T47D (cell line): ENCODE measurements at places on chromosomes 5 and 9.
A peak's percentile ranks its signal among the peaks of the same experiment; 100 is the strongest.

- no peak for DNase-seq
Observed at GRCh38 chr9:98084396-98084795, 27.9 kb downstream of the NANS start.

DNA sequence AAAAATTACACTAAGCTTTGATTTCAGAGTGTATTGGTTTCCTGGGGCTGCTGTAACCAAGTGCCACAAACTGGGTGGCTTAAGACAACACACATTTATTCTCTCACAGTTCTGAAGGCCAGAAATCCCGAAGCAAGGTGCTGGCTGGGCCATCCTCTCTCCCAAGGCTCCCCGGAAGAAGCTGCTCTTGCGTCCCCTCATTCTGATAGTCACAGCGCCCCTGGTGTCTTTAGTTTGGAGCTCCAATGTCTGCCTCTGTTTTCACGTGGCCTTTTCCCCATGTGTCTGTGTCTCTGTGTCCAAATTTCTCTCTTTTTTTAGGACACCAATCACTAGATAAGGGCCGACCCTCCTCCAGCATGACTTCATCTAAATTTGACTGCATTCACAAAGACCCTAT lies 56.7 kb downstream of the ROPN1L start:
- DNase-seq: no peak

GRCh38 chr5:6504677-6505415 lies 56.2 kb downstream of the UBE2QL1 start:
- DNase-seq: no peak

DNA sequence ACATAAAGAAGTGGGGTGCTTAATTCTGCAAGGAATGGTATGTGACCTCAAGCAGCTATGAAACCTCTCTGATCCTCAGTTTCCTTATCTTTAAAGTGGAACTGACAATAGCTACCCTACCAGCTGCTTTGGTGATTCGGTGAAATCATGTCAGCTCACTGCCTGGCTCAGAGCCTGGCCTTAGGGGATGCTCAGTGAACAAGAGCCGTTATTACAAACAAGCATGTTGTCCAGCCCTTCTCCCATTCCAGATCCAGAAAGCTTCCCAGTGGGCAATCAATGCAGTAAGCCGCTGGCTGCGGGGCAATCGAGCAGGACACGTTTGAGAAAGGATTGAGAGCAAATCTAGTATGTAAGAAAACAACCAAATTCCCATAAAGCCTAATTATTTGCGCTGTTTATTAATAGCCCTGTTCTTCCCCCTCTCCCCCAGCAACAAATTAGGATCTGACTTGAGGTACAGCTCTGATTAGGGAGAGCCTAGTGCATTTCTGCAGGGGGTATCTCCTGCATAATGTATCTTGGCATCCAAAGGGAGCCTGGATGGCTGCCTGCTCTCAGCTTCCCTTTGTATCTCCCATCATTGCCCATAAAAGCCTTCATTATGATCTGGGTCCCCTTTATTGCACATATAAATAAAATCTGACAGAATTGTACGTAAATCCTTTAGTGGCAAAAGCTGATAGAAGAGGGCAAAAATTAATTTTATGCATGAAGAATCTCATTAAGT lies 371.4 kb downstream of the TMEM232 start:
- DNase-seq: no peak

DNA sequence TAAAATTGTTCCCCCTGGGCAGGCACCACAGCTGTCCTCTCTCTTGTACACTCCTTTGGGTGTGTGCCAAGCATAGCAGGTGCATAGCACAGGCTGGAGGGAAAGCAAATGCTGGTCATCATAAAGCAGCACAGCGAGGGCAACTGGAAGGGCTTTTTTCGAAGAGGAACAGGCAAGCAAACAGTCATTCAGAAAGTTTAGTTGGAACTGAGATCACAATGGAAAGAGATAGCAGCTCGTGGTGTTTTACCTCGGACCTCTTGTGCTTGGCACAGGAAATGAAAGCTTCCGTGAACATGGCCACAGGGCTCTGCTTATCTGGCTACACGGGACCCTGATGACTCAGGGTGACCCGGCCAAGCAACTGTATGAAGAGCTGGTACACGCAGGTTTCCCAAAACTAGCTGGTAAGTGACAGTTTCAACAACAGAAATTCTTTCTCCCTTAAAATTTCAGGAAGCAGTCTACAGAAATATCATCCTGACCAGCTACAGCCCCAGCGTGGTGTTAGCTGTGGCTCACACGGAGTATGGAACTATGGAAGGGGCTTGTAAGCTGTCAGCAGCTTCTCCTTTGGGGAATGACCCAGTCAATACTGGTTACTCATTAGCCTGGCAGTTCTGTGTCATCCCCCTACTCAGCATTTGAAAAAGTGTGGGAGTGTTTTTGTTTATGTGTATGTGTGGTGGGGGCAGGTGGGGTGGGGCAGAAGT lies 48.1 kb downstream of the POC5 start:
- DNase-seq: no peak

DNA sequence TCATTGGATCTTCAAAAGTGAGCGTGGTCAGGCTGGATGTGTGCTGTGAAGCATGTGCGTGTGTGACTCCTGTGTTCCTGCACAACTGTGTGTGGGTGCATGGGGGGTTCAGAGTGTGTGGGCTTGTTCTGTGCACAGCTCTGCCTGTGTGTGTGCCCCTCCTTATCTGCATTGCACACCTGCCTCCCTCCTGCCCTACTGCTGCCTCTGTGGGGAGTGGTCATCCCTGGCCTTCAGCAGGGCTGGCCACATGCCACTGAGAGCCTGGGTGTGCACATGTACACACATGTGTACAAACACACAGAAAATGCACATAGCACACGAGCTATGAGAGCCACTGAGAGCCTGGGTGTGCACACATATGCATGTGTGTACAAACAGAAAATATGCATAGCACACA lies 92.1 kb downstream of the CACNA1B start:
- no peak for DNase-seq

DNA sequence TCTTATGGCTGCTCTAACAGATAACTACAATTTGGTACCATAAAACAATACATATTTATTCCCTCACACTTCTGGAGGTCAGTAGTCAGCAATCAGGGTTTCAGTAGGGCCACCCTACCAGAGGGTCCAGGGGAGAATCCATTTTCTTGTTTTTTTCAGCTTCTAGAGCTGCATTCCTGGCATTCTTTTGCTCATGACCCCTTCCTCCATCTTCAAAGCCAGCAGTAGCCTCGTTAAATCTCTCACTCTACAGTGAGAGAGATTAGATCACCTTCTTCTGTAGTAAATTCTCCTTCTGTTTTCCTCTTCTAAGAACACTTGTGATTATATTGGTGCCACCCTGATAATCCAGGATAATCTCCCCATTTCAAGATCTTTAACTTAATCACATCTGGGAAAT lies 187.4 kb downstream of the RFK start:
- no peak for DNase-seq

GRCh38 chr9:131405428-131405827 lies 11.5 kb downstream of the PRRC2B start:
- DNase-seq: no peak

GRCh38 chr5:163908253-163908652 lies 402.8 kb downstream of the MAT2B start:
- DNase-seq: no peak

DNA sequence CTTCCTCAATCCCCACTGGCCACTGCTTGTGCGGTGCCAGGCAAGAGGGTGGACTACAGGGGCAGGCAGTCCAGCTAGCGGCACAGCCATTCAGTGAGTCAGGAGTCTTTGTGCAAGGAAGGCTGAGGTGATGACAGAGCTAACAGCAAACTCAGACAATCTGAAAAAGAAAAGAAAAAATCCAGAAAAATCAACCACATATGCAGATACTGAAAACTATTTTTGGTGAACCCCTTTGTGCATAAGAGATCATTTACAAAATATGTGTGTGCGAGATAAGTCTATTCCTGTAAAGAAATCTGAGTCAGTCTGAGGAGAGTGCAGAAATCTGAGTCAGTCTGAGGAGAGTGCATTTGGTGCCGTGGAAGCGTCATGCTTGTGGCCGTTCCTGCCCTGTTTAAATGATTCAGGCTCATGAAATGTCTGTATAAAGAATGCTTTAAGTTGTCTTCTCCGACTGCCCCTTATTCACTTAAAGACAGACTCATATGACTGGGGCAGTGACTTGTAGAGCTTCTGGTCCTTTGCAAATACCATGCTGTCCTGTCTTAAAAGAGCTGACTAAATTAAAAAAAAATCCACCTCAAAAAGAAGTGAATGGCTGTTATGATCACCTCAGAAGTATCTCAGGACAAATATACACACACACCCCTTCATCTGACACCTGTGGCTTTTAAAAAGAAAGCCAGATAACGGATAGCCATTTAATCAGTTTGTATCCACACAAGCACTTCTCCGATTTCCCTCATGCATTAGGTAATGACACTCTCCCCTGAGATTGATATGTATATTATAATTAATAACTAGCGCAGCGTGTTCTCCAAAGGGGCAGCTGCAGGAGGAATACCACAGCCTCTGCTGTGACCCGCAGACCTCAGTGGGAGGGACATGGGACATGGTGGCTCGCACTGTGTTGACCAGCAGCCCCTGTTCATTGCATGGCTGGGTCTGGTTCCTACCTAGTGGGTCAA lies 47.3 kb downstream of the TRIO start:
- no peak for DNase-seq

DNA sequence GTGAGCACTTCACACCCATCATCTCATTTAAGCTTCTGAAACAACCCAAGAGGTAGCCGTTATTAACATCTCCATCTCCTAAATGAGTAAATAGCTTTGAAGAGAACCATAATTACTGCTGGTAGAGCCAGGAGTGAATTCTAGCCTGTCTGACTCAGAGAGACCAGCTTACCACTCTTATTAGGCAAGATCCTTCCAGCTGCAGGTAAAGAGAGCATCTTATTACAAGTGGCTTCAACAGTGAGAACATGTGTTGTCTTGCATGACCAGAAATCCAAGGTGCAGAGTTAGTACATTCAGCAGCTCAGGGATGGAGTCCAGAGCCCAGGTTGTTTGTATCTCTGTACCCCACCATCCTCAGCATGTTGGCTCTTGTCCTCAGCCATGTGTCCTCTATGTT lies 10.9 kb upstream of the AFAP1L1 start:
- DNase-seq: no peak

DNA sequence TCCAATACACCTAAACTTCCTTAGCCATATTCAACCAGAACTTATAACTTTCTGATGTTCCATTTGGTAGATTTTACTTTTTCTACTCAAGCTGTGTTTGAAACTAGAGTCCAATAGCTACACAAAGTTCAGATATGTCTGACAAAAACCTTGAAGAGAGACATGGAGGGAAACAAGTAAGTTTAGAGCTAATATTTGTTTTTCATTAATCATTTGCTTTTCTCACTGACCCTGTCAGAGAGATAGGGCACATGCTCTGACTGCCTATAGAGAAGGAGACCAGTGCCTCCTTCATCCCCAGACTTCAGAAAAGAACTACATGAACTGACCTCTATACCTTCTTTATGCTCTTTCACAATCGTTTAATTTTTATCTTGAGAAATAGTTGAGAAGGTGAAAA lies 157.0 kb upstream of the PPP1R2B start:
- DNase-seq: no peak

- DNase-seq: no peak
Observed at GRCh38 chr5:73365301-73365853, 83.2 kb downstream of the FOXD1 start.

DNA sequence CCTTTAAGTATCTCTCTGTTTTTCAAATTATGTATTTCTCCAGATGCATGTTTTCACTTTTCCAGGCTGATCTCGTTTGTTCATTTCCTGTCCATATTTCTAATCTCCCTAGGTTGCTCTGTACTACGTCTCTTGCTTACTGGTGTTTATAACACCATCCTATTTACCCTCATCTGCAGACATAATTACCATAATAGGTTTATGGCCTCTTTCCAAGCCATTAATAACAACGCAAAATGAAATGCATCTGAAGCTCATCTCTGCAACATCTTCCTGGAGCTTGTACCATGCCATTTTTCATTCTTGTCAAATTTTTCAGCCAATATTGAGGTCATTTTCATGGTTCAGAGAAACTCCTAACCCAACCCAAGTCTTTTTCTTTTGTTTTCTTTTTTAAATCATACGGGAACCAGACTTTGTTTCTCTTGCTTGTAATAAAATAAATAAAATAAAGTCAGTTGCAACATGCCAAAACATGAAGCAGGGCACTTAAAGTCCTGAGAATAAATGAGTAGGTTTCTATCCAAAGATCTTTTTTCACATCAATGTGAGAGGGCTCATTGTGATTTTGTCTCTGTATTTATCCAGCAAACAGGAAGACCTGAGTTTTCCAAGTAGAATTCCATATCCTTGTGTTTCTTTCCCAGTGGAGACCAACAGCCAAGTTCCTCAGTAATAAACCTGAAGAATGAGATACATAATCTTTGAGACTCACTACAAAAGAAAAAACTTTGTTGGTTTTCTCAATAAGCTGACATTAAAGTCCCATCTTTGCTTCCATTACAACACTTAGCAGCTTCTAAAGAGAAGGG lies 37.0 kb downstream of the DPYSL3 start:
- no peak for DNase-seq

- no peak for DNase-seq
Observed at GRCh38 chr9:132472199-132472598, 62.2 kb downstream of the CFAP77 start.

GRCh38 chr9:82130331-82131042 lies 141.9 kb downstream of the SPATA31D1 start:
- no peak for DNase-seq

DNA sequence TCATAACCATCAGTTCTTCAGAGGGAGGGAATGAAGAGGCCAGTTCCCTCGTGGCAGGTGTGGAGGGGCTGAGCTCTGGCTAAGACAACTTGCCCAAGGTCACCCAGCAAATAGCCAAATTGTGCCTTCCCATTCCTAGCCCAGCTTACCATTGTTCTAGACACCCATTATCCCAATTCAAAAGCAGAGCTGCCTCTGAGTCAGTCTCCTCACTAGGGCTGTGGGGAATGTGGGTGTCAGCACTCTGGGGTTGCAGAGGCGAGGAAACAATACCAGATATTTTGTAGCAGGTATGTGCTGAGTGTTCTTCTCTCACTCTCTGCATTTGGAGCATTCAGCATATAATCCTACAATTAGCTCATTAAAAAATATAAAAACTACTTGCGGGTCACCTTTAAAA lies 270.8 kb downstream of the PSAT1 start:
- no peak for DNase-seq

- DNase-seq: no peak
Observed at GRCh38 chr5:124162767-124163532, 583.5 kb downstream of the ZNF608 start.

GRCh38 chr5:51185850-51186329 lies 197.4 kb upstream of the ISL1 start:
- no peak for DNase-seq

DNA sequence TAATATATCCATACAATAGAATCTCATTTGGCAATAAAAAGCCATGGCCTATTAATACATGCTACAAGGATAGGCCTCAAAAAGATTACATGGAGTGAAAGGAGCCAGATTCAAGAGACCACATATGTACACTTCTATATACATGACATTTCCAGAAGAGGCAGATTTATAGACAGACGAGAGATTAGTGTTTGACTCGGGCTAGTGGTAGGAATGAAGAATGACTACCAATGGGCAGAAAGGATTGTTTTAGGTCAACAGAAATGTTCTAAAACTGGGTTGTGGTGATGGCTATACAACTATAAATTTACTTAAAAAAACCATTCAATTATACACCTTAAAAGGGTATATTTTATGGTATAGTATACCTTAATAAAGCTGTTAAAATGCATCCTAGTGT lies 41.9 kb downstream of the SETX start:
- peak; percentile 33 for DNase-seq
